AG04449 (cell line): ENCODE measurements at places on chromosomes 4 and X.

DNA sequence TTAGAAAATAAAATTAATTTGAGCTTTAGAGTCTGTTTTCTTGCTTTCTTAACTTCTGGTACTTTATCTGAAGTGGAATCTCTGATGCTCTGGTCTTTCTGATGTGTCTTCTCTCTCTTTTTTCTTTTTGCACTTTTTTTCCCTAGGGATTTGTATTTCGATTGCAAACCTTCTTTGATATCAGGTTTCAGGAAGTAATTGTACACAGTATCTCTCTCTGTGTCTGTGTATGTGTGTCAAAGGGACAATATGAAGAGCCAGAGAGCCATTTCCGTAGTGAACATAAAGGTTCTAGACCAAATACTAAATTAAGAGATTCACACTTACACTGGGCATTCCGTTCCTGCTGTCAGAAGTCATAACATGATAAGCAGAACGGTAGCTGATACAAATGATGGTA is 325.0 kb downstream of the PCDH7 start:
- no peak for DNase-seq

GRCh38 chr4:185774131-185774653 is 37.8 kb downstream of the SORBS2 start:
- DNase-seq, result no peak

- no peak for DNase-seq
Measured at GRCh38 chr4:86957215-86957614, 22.4 kb downstream of the AFF1 start.

DNA sequence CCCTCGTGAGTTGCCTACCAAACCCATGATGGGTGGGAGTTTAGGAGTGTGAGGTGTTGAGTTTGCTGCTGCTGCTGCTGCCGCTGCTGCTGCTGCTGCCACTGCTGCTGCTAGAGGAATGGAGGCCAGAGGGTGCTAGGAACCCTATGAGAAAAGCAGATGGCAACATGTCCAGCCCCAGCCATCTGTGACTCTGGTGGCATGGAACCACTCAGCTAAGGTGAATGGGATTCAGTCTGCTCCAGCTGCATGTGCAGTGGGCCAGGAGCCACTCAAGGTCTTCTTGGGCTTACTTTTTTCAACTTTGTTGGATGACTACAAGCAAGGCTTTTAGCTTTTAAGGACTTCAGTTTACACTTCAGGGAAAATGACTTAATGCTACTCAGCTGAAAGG is 103.8 kb downstream of the RTL5 start:
- no peak for DNase-seq

DNA sequence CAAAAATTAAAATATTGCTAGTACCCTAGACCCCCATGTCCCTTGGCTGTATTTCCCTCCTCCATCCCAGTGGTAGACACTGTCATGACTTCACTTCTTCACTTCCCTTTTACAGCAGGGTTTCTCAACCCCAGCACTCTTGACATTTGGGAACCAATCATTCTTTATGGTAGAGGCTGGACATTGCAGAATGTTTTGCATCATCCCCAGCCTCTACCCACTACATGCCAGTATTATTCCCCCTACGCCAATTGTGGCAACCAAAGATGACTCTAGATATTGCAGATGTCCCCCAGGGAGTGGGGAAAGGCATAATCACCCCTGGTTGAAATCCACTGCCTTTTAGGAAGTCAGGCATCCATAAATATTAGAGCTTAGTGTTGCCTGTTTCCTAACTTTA is 138.6 kb downstream of the AMELX start:
- DNase-seq, result no peak

DNA sequence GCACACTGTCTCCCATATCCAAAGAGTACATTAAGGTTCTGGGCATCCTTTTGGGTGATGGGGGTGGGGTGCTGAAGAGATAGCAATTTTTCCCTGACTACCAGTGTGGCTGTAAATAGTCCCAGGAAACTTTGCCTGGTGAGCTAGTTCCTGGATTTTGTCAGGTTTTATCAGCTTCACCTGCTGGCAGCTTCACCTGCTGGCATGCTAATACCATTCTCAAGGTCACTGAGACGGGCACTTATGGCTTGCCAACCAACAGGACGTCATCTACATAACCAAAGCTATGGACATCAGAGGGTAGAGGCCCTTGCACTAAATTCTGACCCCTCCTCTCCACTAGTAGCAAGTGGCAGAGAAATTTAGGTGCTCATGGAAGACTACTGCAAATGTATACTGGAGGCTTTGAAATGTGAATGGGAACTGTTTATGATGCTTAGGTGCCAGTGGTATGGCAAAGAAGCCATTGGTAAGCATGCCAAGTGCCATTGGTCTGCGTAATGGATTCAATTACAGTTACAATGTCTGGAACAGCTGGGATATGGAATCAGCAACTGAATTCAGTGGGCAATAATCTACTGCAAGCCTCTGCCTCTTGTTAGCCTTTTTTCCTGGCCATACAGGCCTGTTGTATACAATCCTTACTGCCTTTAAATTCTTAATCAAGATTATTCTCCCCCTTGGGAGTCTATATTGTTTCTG is 71.6 kb upstream of the SH3RF1 start:
- no peak for DNase-seq

DNA sequence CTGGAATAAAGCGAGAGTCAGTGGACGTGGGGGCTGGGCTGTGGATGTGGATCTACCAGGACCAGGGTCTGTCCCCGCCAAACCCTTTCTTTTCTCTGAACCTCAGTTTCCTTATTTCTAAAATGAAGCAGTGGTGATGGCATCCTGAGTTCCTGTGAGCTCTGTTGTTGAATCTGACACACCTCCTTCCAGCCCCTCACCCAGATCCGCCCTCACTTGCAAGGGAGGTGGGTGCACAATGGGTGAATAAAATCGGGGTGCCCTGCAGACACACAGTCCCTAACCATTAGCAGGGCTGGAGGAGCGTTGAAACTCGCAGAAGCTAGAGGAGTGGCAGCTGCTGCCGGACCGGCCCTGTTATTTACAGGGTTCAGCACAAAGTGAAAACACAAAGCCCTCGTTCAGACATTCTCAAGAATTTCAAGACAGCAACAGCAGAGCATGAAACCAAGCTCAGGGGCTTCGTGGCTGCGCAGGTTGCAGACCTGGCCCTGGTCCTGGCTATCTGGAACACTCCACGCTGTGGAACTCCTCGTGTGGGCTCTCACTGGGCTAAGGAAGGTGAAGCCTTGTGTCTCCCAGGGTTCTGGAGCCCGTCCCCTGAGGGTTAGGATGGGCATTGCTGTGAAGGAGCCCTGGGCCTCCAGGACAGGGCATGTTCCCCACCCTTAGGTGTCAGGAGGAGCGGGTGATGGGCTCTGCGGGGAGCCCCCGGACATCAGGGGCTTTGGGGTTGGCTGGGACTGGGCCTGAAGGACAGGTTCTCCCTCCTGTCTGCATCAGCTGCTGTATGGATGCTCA is 42.9 kb downstream of the PSAPL1 start:
- no peak for DNase-seq

DNA sequence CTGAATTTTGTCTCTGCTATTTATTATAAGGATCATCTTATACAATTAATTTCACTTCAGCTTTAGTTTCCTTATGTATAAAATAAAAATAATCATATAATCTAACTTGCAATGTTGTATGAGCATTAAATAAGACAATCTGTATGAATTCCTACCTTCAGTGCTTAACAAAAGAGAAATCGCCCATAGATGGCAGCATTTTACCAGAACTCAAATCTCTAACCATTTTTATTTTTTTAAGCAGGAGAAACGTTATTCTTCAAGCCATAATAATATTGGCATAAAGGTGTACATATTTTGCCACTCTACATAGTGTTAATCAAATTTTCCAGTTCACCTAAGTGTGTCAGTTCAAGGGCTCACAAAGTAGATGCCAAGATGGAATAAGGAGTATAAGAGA is 78.8 kb downstream of the TMEM47 start:
- DNase-seq, result no peak

DNA sequence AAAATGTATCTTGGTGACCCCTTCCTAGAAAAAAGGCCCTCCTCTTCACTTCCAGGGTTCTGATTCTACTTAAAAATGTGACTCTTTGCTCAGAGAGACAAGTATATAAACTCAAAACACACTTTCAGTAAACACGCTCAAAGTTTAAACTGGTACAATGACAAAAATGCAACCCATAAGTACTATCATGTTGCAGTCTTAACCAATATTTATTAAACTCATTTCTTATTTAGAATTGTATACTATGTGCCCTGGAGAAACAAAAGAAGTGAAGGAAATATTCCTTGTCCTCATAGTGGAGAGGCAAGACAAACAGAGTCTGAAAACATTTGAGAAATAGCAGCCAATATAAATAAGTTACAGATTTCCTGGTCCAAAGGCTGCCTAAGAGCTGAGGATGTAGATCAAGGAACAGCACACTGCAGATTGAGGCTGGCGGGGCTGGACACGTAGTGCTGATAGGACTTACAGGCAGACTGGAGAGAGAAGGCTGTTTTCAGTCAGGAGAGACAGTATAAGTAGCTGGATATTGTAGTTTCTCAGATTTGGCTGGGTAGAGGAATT is 39.1 kb upstream of the ANXA3 start:
- no peak for DNase-seq

- DNase-seq, result peak; percentile 79
Measured at GRCh38 chr4:106816496-106816895, 219.6 kb downstream of the DKK2 start.
